ENCODE measurements at places on chromosomes 13 and 19. TPM values are rescaled to one million over a fixed set of nuclear protein-coding genes. Genes with fewer than 3 reads are reported as not detected.

ZNF101 gene
- 14.6 TPM for total RNA-seq

LGALS4 gene
- total RNA-seq, result 2,367 TPM

KLK2 gene
- total RNA-seq, result not detected

CGB2 gene
- not detected for total RNA-seq

GJB2 gene
- 18.1 TPM for total RNA-seq

CYP4F11 gene
- 2.1 TPM for total RNA-seq

IRGC gene
- not detected for total RNA-seq

LENG9 gene
- total RNA-seq, result 21.6 TPM

SAFB2 gene
- total RNA-seq, result 122 TPM

USPL1 gene
- 16.1 TPM for total RNA-seq

All from mucosa of descending colon (tissue), 3 donors.